Spinal cord (tissue), 10 donors: ENCODE measurements at places on chromosomes 5 and 9. TPM values are rescaled to one million over a fixed set of nuclear protein-coding genes. Genes with fewer than 3 reads are reported as not detected.

GRCh38 chr5:107516452-107517184 is 154.1 kb downstream of the EFNA5 start:
- H3K36me3 ChIP-seq: no peaks in the 10 kb centered on the region
- H3K27ac ChIP-seq: no peak overlapping the region
- DNase-seq: no peak
- H3K4me1 ChIP-seq: peaks cover 3% of the 10 kb centered on the region
- no peaks in the 10 kb centered on the region for H3K27me3 ChIP-seq
- H3K4me3 ChIP-seq: no peak overlapping the region

GRCh38 chr9:133694686-133695085 is 43.5 kb downstream of the SARDH start:
- peaks cover 36% of the 10 kb centered on the region for H3K36me3 ChIP-seq
- no peak for DNase-seq
- H3K4me3 ChIP-seq: no peak overlapping the region
- no peaks in the 10 kb centered on the region for H3K27me3 ChIP-seq
- H3K4me1 ChIP-seq: peaks cover 12% of the 10 kb centered on the region
- H3K27ac ChIP-seq: no peak overlapping the region

DNA sequence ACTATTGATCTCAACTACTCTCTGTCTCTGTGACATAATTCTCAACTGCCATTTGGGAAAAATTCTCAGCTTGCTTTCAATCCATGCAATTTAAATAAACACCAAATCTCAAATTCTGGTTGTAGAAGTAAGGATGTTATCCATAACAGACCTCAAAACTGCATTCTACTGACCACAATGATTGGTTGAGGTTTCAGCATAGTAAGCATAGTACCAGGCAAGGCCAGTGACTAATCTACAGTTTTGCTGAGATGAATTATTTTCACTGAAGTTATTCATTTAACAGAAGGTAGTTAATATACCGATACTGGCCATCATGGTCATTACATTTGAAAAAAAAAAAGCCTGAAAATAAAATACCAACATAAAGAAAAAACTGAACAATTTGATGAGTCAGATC is 488.0 kb upstream of the CDH18 start:
- H3K27ac ChIP-seq: no peak overlapping the region
- no peaks in the 10 kb centered on the region for H3K4me1 ChIP-seq
- H3K27me3 ChIP-seq: no peaks in the 10 kb centered on the region
- H3K4me3 ChIP-seq: no peak overlapping the region

DNA sequence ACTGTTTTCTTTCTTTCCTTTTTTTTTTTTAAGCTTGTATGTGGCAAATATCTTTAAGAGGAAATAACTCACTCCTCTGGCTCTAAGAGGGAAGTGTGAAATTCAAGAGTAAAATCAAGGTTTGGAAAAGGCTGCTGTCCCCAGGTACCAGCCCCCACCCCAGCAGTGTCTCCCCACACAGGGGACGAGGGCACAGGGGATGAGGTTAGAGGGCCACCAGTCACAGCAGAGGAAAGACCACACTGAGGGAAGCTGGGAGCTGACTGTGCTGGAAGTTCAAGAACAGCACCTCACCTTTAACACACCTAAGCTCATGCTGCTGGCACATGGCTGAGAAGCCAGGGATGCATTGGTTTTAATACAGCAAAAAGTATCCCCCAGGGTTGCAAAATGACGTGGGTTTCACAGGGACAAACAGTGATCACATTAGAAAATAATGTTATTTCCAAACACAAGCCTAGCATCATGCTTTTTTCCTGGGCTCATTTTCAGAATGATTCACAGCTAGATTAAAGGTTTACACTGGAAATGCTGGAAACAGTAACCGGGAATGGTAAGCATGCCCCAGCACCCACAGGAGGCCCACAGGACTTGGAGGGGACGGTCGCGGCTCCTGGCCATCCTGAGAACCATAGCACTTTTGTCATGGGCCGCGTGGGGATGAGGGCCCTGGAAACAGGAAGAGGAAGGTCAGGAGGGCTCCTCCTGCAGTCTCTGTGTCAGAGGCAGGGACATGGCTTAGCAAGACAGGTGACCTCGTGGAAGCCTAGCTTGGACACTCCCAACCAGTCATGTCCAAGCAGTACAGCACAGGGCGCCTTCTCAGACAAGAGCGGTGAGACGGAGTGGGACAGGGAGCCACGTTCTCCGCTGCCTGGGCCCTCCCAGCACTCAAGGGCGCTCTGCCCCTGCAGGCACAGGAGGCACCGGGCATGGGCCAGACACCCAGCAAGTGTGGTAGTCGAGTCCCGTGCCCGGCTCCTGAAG is 6.9 kb downstream of the LPCAT1 start:
- no peak for DNase-seq
- no peak overlapping the region for H3K4me3 ChIP-seq
- H3K27ac ChIP-seq: no peak overlapping the region
- peaks cover 86% of the 10 kb centered on the region for H3K36me3 ChIP-seq
- no peaks in the 10 kb centered on the region for H3K27me3 ChIP-seq

DNA sequence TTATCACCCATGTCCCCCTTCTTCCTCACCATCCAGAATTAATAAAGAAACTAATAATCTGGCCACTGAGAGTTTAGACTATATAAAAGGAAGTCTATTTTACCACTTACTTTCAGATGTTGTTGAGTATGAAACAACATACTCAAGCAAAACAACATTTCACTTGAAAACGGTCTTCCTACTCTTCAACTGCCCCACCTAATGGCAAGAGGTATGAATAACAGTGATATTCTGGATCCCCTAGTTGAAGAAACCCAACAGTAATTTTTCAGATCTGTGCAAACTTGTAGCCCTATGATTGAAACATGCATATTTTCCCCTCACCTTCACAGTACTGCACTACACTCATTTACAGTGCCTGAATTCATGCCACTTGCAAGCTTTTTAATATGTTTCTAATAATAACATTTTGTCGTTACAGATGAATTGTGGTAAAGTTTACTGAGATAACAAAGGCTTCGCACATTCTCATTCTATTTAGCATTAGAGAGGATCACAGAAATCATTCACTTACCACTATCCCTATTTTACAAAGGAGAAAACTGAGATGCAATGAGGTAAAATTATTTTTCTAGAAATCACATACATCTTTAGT is 267.9 kb upstream of the PDE4D start:
- H3K27me3 ChIP-seq: no peaks in the 10 kb centered on the region
- H3K4me3 ChIP-seq: no peak overlapping the region
- H3K27ac ChIP-seq: no peak overlapping the region

DNA sequence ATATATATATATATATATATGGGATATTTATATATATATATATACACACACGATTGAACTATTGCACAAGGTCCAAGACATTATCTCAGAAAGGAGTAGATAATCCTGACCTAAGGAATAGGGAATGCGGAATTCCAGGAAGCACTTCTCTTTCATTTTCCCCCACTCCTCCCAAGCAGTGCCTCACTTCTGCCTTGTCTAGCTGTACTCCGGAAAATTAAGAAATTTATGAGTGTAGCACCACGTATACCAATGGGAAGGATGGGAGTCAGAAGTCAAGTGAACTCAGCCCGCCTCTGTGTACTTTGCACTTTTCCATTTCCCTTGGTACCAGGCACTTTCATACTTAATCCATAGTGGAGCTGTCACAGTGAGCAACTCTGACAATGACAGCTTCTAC is 10.9 kb downstream of the SLC36A1 start:
- H3K4me1 ChIP-seq: no peaks in the 10 kb centered on the region
- H3K27ac ChIP-seq: no peak overlapping the region
- no peaks in the 10 kb centered on the region for H3K27me3 ChIP-seq
- no peak overlapping the region for H3K4me3 ChIP-seq
- peaks cover 8% of the 10 kb centered on the region for H3K36me3 ChIP-seq
- DNase-seq: no peak

- H3K36me3 ChIP-seq: no peaks in the 10 kb centered on the region
- H3K4me3 ChIP-seq: no peak overlapping the region
- no peaks in the 10 kb centered on the region for H3K27me3 ChIP-seq
- no peak overlapping the region for H3K27ac ChIP-seq
Measured at GRCh38 chr5:95864944-95865504, 42.5 kb upstream of the GLRX start.

GRCh38 chr9:19481121-19481870 is 72.5 kb downstream of the ACER2 start:
- H3K4me3 ChIP-seq: no peak overlapping the region
- no peak overlapping the region for H3K27ac ChIP-seq
- H3K36me3 ChIP-seq: no peaks in the 10 kb centered on the region
- peaks cover 11% of the 10 kb centered on the region for H3K4me1 ChIP-seq
- DNase-seq: no peak

DNA sequence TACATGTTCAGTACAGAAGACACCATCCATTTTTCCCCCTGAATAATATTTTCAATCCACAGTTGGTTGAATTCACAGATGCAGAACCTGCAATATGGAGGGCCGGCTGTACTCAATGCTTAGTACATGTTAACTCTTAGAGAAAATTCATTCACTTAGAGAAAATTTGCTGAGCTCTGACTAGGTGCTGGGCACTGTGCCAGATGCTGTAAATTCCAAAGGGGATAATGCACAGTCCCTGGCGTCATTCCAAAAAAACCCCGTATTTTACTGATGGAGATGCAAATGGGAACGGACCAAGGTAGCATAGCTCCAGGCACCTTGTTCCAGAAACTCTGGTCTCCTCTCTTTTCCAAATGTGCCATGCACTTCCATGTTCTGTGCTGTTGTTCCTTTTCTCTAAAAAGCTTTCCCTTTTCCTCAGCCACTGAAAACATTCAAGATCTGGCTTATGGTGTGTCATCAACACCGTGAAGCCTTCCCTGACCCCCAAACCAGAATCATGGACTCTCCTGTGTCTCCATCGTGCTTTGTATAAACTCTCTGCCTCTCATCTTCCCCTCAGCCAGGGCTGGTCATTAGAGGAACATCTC is 55.7 kb upstream of the COL15A1 start:
- no peak overlapping the region for H3K27ac ChIP-seq
- H3K4me3 ChIP-seq: no peak overlapping the region
- no peaks in the 10 kb centered on the region for H3K27me3 ChIP-seq
- no peaks in the 10 kb centered on the region for H3K36me3 ChIP-seq

DNA sequence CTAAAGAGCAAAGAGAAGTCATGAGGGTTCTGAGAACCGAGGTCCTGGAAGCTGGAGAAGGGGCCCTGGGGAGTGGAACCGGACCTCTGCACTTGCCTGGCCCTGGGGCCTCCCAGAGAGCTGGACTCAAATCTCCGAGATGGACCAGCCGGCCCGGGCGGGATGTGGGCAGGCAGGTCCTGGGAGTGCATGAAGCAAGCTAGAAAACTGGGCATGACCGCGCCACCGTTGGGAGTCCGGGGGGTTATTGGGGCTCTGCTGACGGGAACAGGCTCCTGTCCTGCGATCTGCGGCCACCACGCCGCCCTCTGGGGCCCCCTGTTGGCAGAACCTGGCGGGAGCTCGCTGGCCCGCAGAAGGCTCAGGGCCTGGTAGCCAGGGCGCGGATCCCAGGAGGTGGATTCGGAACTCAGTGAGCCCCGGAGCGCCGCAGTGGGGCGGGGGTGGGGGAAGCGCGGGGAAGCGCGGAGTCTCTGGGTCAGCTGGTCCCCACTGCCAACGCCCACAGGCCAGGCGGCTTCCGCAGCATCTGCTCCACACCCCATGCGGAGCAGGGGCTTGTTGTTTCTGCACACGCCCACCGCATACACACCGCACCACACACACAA is 150.6 kb downstream of the ERCC6L2 start:
- no peak for DNase-seq
- peaks cover 12% of the 10 kb centered on the region for H3K36me3 ChIP-seq
- H3K27ac ChIP-seq: no peak overlapping the region
- peaks cover 20% of the 10 kb centered on the region for H3K27me3 ChIP-seq
- peaks cover 47% of the 10 kb centered on the region for H3K4me1 ChIP-seq

- DNase-seq: peak; percentile 97
- H3K4me3 ChIP-seq: peak overlapping the region; percentile 92
- H3K27me3 ChIP-seq: no peaks in the 10 kb centered on the region
- H3K36me3 ChIP-seq: no peaks in the 10 kb centered on the region
- H3K27ac ChIP-seq: peak overlapping the region; percentile 99
Measured at GRCh38 chr5:96934708-96935558, 947 bp upstream of the LNPEP start.

GRCh38 chr9:109918339-109919163 is 138.6 kb downstream of the PALM2AKAP2 start:
- no peak overlapping the region for H3K27ac ChIP-seq
- H3K27me3 ChIP-seq: no peaks in the 10 kb centered on the region
- H3K4me1 ChIP-seq: no peaks in the 10 kb centered on the region
- no peaks in the 10 kb centered on the region for H3K36me3 ChIP-seq

DNA sequence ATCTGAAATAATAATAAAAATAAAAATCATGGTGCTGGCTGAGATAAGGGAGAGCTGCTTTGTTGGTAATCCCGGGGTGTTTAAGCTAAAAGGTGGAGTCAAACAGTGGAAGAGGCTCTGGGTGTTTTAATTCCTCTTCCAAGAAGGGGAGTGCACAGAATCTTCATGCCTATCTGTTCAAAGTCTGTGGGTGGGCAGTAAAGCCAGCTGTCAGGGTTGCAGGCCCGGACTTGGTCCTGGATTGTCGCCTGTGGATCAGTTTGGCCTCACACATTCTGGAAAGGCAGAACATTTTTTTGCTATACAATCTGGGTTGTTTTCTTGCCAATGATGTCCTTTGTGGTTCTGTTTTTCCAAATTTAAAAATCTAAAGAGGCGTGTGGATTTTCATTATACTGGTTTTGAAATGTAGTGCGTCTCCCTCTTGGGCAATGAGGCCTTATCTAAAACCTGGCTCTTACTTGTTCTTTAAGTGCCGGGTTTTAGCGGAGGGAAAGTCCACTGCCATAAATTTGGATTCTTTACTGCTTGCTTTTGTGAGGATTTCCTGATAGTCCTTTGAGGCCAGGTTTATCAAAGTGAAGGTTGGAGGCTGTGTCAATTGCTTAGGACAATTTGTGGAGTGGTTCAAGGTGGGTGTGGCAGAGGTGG is 5.8 kb downstream of the ANKDD1B start:
- DNase-seq: no peak
- peaks cover 3% of the 10 kb centered on the region for H3K4me1 ChIP-seq
- no peaks in the 10 kb centered on the region for H3K27me3 ChIP-seq
- no peaks in the 10 kb centered on the region for H3K36me3 ChIP-seq

GRCh38 chr5:45411971-45412612 is 284.1 kb downstream of the HCN1 start:
- H3K27me3 ChIP-seq: no peaks in the 10 kb centered on the region
- DNase-seq: no peak
- no peaks in the 10 kb centered on the region for H3K36me3 ChIP-seq
- H3K4me1 ChIP-seq: no peaks in the 10 kb centered on the region
- no peak overlapping the region for H3K27ac ChIP-seq

Gene SLC22A4
- total RNA-seq: 4.0 TPM

Gene CFAP77
- total RNA-seq: 3.3 TPM

Gene FCN2
- total RNA-seq: not detected
